ENCODE measurements at places on chromosomes 12 and 14.
A peak's percentile ranks its signal among the peaks of the same experiment; 100 is the strongest.

GRCh38 chr14:92644171-92644969 lies 104.1 kb downstream of the LGMN start:
- DNase-seq, result no peak

- no peak for DNase-seq
Observed at GRCh38 chr12:47205532-47206449, 126.0 kb upstream of the AMIGO2 start.

DNA sequence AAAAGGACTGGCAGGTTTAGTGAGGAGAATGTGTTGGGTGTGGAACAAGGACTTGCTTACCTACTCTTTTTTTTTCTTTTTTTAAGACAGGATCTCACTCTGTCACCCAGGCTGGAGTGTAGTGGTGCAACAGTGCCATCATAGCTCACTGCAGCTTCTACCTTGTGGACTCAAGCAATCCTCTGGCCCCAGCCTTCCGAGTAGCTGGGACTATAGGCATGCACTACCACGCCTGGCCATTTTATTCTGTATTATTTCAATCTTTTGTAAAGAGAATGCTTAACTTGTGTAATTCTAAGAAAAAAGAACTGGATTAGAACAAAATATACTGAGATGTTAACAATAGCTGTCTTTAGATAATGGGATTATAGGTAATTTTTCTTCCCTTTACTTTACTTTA lies 1.9 kb upstream of the VRTN start:
- no peak for DNase-seq

DNA sequence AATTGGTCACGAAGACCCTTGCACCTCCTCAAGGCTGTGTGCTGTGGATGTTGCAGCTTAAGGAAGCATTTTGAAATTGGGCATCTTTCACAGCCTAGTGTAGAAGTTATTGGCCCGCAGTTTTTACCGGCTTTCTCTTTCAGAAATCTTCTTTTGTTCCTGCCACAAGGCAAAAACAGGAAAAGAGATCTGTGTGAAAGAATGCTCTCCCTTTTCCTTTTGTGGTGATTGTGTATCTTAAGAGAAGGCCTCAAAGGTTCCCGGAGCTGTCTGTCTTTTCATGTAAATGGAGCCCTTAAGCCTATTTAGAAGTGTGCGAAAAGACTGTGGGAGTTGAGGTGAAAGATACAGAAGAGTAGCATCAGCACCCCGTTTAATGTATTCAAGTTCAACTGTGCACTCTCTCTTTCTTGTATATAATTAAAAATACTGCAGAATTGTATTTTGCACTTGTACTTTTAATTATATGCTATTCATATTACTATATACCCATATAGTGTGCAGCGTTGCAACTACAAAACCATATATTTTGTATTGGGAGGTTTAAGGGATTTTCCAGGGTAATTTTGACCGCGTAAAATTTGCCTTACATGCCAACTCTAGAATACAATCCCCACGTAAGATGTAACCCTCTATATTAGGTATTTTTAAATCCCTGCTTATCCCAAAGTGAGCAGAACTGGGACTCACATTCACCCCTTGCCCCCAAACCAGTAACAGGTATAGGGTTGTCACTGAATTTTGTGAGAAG lies 441.7 kb downstream of the RAD51B start:
- DNase-seq, result no peak

- no peak for DNase-seq
Observed at GRCh38 chr12:1502831-1503230, 91.5 kb downstream of the FBXL14 start.

DNA sequence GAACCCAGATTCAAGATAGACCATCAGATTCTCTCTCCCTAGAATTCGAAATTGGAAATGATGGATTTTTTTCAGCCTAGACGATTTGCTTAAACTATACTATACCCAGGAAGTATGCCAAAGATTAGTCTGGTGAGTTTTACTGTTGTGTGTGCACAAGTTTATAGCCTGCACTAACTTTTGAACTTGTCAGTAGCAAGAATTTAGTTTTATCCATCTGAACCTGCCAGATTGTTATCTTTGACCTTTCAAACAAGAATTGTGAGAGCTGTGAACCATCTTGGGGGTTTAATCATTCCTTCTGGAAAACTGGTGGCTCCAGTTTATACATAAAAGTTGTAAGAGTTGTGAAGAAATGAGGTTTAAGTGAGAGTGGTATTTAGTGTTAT lies 243.5 kb upstream of the DAAM1 start:
- no peak for DNase-seq

- DNase-seq, result no peak
Observed at GRCh38 chr14:96705422-96706092, 91.6 kb upstream of the VRK1 start.

GRCh38 chr12:95605087-95605486 lies 53.8 kb upstream of the USP44 start:
- no peak for DNase-seq

GRCh38 chr12:56836800-56837663 lies 73.9 kb downstream of the HSD17B6 start:
- peak; percentile 27 for DNase-seq

DNA sequence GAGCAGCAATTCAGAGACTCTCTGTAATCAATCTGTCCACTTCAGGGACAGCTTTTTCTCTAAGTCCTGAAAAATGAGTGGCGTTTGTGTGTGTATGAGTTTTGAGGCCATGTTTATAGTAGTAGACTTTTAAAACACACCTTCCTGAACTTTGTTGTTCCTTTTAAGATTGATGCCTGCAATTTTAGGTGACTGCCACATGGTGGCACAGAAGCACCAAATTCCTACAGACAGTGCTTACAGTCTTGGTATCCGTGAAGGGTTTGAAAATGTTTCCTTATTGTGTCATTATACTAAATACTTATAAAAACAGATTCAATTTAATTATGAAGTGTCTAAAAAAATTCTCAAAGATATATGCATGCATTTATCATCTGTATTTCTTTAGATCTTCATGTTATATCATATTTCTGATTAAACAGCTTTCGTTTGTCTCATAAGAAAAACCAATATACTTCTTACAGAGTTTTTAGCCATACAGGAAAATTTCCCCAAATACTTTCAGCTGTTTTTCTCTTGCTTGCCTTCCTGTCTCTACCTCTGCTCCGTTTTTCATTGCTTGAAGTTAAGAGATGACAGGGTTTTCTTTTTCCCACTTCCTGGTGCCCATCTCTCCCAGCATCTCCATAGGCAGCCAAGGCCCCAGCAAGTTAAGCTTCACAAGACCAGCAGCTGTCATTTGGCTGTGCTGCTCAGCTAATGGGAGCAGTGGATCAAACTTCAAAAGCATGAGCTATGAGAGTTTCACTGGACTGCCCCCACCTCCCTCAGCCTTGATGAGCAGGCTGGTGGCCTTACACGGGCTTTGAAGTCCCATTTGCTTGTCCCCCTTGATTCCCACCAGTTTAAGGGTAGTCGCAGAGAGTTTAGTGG lies 259.6 kb downstream of the AKAP6 start:
- DNase-seq, result no peak

GRCh38 chr14:74572726-74573301 lies 39.2 kb downstream of the LTBP2 start:
- DNase-seq, result no peak

DNA sequence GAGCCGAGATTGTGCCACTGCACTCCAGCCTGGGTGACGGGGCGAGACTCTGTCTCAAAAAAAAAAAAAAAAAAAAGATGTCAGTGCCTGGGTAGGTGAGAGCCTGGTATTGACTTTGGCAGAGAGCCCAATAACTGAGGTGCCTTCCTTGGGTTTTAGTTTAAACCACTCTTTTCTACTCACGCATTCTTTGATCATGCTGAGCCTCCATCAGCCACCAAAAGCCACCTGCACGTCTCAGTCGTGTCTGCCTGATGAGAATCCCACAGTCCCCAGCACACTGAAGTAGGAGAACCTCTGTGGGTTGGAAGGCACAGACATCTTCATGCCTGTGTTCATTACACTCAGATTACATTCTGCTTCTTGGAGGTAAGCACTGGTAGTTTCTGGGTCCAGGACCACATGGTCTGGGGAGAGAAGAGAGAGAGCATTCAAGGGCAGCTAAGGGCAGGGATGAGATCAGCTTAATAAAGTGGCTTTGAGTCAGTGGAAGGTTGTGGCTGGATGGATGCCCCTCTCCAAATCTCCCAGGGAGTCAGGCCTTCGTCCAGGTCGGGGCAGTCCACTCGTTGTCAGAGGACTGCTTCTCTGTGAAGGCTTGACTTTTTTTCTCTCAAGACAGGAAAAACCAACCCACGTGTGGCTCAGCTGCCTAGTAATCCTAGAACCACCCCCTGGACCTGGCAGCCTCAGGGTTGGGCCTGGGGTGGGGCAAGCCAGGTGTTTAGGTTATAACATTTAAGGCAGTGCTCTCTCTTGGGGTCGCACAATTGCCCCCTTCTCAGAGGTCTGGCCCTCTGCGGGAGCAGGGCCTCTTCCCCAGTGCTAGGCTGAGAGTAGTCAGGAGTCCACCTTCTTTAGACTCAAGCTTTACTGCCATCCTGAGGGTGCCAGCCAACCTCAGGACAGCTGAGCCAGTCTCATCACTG lies 32.6 kb upstream of the MAX start:
- no peak for DNase-seq

DNA sequence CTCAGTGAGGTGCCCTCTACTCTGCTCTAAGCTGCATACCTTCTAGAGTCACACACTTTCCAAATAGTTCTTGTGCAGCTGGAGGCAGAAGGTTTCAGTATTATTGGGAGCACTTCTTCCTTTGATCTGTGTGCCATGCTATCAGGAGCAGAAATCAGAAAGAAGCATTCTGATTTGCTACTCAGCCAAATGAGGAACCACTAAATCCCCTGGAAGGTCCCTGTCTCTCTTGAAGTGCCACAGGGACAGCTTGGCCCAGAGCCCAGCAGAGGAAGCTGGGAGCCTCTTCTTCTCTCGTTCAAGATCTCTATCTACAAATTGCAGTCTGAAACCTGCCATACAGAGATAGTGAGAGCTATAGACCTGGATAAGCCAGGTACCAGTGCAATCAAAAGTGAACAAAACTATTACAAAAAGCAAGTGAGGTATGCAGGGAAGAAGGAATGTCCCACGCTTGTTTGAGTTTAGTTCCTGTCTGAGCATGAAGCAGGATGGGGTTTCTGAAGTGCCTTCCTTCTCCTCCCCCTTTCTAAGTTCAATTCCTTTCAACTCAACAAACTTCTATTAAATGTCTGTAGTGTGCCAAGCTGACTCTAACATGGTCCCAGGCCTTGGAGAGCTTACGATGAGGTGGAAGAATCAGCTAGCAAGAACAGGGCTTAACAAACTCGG lies 100.9 kb upstream of the PARP11 start:
- no peak for DNase-seq

GRCh38 chr12:132506328-132507160 lies 16.6 kb downstream of the FBRSL1 start:
- DNase-seq, result peak; percentile 18

DNA sequence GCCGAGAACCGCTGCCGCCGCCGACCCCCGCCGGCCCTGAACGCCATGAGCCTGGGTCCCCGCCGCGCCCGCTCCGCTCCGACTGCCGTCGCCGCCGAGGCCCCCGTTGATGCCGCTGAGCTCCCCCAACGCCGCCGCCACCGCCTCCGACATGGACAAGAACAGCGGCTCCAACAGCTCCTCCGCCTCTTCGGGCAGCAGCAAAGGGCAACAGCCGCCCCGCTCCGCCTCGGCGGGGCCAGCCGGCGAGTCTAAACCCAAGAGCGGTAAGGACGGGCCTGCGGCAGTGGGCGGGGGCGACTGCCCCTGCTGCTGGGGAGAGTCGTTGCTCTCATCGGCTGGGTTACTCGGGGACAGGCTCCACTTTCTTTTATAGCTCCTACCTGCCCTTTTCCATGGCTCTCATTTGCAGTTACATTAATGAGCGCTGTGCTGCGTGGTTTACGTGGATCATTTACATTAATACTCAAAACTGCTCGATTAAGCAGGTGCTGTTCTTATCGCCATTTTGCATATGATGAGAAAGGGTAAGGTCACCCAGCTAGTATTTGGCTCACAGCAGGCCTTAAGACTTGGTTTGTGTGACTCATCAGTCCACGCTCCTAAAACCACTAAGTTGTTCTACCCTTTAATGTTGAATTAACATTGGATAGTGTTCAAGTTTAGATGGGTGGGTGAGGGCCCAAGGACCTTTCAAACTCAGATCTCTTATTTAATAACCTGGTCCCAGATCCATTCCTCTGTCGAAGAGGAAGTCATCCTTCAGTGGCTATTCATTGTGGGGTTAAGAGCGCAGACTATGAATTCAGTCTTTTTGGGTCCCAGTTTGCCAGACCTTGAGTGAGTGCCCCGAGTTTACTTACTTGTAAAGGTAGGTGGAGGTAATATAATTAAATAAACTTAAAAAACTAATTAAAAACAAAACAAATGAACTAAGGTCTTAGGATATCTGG lies 823 bp downstream of the RNF10 start:
- DNase-seq, result peak; percentile 76

DNA sequence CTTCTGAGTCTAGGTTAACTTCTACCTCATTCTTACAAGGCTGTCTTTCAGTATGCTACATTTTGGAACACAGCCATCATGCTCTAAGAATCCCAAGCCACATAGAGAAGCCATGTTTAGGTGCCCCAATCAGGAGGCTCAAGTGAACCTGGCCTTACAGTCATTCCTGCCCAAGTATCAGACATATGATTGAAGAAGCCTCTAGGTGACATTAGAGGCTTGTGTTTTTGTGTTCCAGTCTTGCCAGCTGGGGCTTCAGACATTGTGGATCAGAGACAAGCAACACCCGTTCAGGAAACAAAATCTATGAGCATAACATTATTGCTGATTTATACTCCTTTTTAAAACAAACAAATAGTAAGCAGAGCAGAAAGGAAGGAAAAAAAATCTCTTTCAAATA lies 8.1 kb upstream of the SLC16A7 start:
- no peak for DNase-seq

DNA sequence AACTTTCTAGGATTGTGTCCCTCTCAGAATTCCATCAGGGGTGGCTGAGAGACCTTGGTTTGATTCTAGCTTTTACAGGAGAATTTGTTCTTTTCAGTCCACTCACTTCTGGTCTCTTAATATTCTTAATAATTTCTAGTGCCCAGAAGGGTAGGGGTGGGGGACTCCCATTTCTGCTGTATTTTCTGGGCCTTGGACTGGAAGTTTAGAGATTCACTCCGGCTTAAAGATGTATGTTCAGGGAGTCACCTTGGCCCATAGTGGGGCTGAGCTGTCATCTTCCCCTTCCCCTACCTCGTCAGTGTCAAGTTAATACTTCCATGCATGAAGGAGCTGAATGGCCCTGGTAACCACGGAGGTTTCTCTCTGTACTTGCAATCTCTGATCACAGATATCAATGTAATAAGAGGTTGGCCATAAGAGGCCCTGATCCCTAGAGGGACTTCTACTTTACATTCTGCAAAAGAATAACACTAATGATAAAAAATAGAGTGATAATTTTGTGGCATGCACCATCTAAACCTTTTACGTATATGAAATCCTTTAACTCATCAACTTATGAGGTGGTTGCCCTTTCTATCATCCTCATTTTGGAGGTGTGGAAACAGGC lies 6.7 kb downstream of the KRT81 start:
- no peak for DNase-seq

GRCh38 chr12:80636832-80637231 lies 70.6 kb upstream of the MYF6 start:
- DNase-seq, result no peak

- DNase-seq, result no peak
Observed at GRCh38 chr14:94377866-94378470, 10.4 kb downstream of the SERPINA1 start.
